G401 (cell line): ENCODE measurements at places on chromosomes 12 and 14. TPM values are rescaled to one million over a fixed set of nuclear protein-coding genes. Genes with fewer than 3 reads are reported as not detected.

PTPRB gene
- total RNA-seq: not detected in 2 replicates

ANKS1B gene
- total RNA-seq: not detected in 2 replicates

RIN3 gene
- total RNA-seq: 0.18 and 0.85 TPM in 2 replicates

ZFP36L1 gene
- total RNA-seq: 7.8 and 28.6 TPM in 2 replicates

CHGA gene
- total RNA-seq: 0.24 TPM in 1 of 2 replicates, not detected in the other

ARHGEF40 gene
- 48.6 and 50.3 TPM in 2 replicates for total RNA-seq

TCL1A gene
- not detected in 2 replicates for total RNA-seq

GUCY2C gene
- total RNA-seq: not detected in 2 replicates

TMEM119 gene
- 0.58 and 7.3 TPM in 2 replicates for total RNA-seq

RD3L gene
- not detected in 2 replicates for total RNA-seq

RERG gene
- not detected in 2 replicates for total RNA-seq

APOF gene
- total RNA-seq: not detected in 2 replicates

SYT1 gene
- total RNA-seq: not detected in 2 replicates

RNASE3 gene
- not detected in 2 replicates for total RNA-seq

EIF2B1 gene
- total RNA-seq: 48.8 and 91.2 TPM in 2 replicates

PLEKHH1 gene
- total RNA-seq: 4.8 and 8.6 TPM in 2 replicates

DNA sequence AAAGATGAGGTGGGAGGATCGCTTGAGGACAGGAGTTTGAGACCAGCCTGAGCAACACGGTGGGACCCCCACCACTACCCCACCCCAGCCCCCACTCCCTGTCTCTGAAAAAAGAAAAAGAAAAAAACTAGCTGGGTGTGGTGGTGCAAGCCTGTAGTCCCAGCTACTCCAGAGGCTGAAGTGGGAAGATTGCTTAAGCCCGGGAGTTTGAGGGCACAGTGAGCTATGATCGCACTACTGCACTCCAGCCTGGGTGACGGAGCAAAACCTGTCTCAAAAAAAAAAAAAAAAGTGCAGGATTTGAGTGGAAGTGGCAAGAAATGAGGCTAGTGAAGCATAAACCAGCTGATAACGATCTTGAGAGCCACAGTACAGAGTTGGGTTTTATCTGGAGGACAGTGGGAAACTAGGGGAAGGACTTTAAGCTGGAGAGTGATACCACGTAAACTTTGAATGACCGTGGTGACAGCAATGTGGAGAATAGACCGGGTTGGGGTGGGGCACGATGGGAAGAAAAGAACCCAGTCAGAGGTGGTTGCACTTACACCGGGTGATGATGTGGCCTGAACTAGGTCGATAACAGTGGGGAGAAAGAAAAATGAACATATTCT, 85.3 kb downstream of the TMEM260 start:
- DNase-seq: no peak

GRCh38 chr14:60757567-60758002, 23.0 kb downstream of the MNAT1 start:
- DNase-seq: no peak

DNA sequence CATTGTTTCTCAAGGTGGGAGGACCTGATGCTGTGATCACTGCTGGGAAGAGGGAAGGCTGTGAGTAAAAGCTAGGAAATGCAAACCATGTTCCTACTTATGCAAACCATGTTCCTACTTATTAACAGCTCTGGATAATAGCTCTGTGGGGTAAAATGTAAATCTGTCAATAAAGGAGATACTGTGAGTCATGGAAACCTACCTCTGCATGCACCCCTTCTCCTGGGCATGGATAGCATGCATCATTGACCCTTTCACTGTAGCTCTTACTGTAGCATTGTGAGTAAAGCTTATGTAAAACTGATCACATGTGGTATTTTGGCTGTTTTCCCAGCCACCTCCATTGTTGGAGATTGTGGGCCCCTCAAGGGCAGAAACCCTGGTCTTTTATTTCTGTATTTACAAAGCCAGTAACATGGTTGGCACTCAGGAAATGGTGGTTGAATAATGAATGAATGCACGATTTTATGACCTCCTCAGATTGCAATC, 253.7 kb downstream of the GRIN2B start:
- DNase-seq: no peak

DNA sequence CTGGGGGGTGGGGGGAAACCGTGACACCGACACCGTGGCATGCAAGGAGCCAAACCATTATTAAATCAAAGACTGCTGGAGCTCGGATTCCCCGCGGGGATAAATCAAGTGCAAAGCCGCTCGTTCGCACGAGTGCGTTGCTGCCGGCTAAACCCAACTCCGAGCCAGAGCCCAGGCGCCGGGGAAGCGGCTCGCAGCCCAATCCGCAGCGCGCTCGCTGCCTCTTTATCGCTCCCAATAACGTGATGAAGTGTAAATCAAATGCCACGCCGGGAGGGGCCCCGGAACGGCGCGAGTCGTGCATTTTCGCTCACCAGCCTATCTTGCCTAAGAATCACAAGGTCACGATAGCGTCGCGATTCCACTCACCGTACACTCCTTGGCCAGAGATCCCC, 1.3 kb downstream of the MDGA2 start:
- no peak for DNase-seq

- no peak for DNase-seq
Measured at GRCh38 chr14:101991352-101991751, 27.0 kb downstream of the DYNC1H1 start.

- DNase-seq: no peak
Measured at GRCh38 chr14:86646125-86646524, 1116.2 kb downstream of the FLRT2 start.

DNA sequence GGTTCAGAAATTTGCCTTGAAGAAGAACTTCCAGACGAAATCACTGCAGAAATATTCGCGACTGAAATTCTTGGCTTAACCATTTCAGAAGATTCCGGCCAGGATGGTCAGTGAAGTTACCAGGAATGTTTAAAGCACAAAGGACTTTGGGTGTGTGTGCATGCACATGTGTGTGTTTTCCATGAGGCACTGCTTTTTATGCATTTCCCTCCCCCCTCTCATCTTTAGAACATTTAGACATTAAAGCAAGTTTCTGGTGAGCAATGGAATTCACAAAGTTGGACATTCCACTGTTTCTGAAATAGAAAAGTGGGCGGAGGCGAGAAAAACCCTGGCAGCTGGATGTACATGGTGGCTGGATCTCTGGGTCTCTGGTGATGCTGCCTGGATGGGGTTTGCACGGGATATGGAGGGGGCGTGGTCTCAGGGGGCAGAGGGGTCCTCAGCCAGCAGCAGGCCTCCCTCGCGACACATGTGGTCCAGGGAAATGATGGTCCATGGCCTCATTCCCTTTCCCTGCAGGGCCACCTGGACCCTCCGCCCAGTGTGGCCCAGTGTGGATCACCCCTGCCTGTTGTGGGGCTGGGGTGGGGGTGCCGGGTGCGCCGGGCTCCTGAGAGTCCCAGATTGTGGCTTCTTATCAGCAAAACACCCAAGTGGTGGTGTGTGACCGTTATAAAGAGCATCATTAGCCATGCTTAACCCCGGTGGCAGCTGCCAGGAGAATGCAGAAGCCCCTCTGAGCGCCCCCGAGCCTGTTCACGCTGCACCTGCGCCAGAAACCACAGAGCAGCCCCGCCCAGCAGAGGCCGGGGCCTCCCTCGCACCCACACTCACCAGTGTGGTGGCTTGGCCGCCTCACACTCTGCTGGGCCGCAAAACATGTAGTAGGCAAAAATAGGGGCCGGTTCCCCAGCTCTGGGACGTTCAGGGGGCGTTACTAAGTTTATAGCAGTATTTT, 17.8 kb upstream of the BCL7A start:
- no peak for DNase-seq

DNA sequence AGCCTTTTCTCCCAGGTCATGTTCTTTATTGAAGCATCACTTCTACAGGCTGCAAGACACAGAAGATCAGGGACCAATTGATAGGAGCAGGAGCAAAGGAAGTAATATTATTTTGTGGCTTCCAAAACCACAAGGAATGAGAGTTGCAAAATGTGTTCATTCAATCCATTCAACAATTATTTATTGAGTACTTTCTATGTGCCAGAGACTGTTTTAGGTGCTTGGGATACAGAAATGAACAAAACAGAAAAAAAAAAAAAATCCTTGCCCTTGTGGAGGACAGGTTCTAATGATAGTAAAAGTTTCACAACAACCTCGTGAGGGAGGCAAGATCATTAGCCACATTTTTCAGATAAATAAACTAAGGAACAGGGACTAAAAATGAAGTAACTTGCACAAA, 20.1 kb upstream of the DACT1 start:
- DNase-seq: no peak

- DNase-seq: no peak
Measured at GRCh38 chr14:29536886-29537511, 390.6 kb downstream of the PRKD1 start.

GRCh38 chr12:68899251-68899771, 33.7 kb downstream of the CPM start:
- DNase-seq: no peak

- DNase-seq: no peak
Measured at GRCh38 chr12:14893506-14894250, 8.0 kb upstream of the MGP start.

- DNase-seq: peak; percentile 16
Measured at GRCh38 chr14:75578786-75579337, 442 bp downstream of the FLVCR2 start.

DNA sequence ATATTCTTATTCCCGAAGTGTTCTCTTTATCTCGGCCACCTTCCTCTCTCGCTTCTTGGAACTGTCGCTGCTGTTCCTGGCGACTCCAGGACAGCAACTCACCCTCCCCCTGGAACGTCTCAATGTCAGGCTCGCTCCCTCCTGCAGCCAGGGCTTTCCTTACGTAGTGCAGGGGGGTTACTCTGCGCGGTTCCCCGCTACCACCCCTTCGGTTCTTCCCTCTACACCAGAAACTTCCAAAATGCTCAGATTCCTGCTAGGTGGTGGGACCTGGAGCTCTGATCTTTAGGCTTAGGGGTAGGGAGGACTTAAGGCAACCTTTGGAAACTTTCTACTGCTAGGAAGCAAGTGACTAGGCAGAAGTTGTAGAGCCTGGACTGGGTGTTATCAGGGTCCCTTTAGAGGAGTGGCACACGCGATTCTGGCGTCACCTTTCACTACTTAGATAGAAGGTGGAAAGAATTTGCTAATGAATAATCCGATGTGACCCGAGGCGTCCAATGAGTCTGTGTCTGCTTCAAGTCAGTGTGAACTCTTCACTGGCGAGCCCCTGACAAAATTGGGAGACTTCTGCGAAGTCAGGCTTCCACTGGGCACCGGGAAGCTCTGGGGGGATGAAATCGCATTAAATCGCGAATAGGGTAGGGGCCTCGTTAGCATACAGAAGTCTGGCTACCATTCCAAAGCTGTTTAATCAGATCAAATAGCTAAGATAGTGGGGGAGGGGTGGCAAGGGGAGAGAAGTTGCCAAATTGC, 900 bp upstream of the DPF3 start:
- no peak for DNase-seq

DNA sequence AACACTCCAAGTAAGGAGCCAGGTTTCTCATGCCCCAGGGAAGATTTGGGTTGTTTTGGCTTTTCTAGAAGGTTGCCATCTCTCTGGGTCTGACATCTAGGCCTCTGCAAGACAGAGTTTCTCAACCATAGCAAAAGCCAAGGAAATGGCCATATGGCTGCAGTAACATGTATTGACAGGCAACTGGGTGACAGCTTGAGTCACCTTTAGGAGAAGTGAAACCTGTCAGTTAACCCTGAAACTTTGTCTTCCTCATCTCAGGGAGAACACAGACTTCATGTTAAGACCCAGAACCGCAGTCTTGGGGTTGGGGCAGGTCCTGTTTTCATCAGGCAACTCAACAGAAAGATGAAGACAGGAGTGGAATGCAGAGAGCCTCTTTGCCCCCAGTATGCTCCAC, 46.0 kb upstream of the PLBD1 start:
- no peak for DNase-seq

GRCh38 chr14:62030387-62030786, 268.2 kb downstream of the SNAPC1 start:
- DNase-seq: no peak

GRCh38 chr12:46617167-46617566, 208.6 kb downstream of the SLC38A4 start:
- no peak for DNase-seq

GRCh38 chr14:49796025-49796424, 28.1 kb downstream of the KLHDC2 start:
- DNase-seq: no peak

DNA sequence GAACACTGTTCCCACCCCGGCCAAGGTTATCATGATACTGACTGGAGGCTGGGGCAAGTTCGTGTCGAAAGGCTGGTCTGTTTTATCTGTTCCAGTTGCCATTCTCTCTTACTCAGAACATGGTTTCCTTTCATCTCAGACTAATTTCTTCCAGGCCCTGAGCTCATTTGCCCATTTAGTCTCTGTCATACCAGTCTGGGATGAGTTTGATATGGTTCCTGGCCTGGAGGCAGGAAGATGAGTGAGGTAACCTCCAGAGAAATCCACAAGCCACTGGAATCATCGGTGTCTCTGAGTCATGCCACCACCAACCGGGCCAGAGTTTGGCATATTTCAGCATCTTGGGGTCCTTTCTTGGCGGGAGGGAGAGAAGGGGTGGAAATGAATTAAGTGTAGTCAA, 114.7 kb downstream of the NTF3 start:
- no peak for DNase-seq

DNA sequence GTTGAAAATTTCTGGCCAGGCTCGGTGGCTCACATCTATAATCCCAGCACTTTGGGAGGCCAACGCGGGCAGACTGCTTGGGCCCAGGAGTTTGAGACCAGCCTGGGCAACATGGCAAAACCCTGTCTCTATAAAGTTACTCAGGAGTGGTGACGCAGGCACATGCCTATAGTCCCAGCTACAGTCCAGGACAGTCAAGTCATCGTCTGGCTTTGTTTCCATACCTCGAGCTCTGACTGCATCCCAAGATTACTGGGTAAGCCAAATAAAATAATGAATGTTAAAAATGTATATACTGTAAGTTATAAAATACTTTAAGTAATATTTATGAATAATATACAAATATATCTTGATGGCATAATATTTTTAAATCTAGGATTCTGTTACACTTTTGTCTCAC, 23.0 kb upstream of the GXYLT1 start:
- no peak for DNase-seq

DNA sequence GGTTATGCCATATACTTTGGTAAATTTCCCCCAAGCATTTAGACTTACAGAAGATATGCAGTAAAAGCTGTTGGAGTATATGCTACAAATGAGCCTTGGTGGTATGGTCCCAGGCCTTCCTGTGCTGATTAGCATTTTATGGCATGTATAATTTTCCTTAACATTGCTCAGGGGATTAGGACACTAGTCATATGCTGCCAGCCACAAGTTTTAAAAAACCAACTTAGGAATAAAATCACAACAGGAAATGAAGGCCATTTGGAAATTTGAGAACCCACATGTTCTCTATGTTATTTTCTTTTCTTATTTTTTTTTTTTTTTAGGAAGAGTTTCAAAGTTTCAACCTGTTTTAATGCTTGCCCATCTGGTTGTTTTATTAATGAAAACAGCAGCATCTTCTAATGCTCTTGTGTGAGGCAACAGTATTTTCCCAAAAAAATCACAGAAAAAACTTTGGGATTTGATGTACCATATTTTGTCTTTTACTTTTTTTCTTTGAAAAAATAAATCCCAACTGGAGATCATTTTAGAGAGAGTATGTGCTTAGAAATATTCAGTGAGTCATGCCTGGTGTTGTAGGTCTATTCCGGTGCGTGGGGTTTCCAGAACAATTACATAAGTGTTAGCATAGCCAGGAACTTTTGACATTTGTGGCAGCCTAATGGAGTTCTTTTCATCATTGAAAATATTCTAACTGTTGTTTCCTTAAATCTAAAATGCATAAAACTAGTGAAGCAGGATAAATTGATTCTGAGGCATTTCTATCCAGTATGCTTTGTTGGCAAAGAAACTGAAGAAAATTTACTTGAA, 21.7 kb upstream of the DUSP6 start:
- DNase-seq: no peak
